Stimulated activated CD8-positive, alpha-beta memory T cell treated with anti-CD3 and anti-CD28 coated beads, Interleukin-2, amount 100 ng/mL, for 1 hour (primary cell): ENCODE measurements at places on chromosomes 4 and X.
A peak's percentile ranks its signal among the peaks of the same experiment; 100 is the strongest.

- DNase-seq: peak; percentile 53
Measured at GRCh38 chrX:54529552-54530356, at the start of gene GNL3L. GNL3L (plus strand) TSS chrX:54530219; CDS start chrX:54532567, 2,348 bp downstream.

- no peak for DNase-seq
Measured at GRCh38 chr4:148311526-148311925, 130.7 kb downstream of the NR3C2 start.

DNA sequence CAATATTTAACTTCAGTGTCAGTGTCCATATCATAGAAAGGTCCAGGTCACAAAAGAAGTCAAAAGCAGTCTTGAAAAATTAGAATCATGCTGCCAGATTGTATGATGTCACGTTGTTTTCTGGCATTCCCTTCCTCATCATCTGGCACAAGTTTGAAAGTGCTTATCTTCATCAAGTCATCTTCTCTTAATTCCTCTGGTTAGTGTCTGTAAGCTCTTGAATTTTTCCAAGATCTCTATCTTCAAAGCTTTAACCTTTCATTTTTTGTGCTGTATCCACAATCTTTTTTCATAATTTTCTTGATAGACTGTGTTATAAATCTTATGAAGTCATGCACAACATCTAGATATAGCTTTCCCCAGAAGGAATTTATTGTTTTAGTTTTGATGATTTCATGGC lies 682.7 kb upstream of the AADAT start:
- DNase-seq: no peak

DNA sequence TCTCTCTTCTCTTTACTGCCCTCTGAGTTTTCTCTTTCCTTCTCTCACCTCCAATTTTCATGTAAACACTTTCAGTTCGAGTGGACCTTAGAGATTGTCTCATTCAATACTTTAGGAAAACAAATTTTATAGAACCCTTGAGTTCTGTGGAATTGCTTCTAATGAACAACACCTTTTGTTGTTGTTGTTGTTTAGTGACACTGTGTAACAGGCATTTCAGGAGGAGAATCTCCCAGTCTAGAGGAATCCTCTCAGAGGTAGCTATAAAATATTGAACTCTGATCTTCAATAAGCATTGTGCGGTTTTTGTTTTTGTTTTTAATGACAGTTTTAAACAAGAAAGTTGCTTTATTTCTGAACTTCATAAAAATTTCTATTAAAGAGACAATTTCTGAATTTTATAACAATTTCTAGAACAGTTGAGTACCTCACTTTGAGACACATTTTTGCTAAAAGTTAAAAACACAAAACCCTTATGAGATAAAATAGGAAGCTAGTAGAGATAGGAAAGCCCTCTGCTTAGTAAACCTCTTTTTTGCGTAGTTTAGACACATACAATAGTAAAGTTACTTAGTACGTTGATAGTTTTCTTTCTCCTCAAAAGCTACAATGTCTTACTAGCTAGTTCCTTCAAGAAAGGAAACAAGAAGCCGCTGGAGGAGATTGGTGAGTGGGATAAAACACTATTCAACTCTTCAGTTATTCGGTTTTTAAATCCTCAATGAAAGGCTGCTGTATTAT lies 38.8 kb downstream of the CLCN3 start:
- no peak for DNase-seq
